IPS DF 19.7 (cell line): ENCODE measurements at places on chromosomes 5 and 9.

GRCh38 chr5:53399926-53400697 lies 80.3 kb upstream of the FST start:
- DNase-seq, result no peak

DNA sequence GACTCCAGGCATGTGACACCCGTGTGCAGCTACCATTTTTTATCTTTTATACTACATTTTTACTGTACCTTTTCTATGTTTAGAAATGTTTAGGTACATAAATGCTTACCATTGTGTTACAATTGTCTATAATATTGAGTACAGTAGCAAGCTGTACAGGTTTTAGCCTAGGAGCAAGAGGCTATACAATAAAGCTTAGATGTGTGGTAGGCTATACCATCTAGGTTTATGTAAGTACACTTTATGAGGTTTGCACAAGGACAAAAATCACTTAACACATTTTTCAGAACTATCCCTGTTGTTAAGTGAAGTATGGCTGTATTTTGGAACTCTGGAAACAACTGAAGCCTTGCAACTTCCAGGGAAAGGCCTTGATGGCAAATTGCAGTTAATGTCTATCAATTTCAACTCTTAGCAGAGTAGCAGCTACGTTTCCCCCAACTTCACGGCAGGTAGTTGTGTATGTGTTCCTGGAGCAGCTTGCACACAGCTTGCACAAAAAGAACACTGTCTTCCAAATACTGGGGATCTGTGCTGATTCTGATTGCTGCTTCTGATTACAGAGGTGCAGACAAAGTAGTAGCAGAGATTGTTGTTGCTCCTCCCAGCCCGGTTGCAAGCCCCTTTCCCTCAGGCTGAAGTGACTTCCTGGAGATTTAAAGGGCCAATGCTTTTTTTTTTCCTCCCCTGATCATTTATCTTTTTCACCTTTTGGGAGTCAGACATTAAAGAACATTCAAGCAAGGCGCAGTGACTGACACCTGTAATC lies 30.0 kb downstream of the SIL1 start:
- DNase-seq, result no peak

DNA sequence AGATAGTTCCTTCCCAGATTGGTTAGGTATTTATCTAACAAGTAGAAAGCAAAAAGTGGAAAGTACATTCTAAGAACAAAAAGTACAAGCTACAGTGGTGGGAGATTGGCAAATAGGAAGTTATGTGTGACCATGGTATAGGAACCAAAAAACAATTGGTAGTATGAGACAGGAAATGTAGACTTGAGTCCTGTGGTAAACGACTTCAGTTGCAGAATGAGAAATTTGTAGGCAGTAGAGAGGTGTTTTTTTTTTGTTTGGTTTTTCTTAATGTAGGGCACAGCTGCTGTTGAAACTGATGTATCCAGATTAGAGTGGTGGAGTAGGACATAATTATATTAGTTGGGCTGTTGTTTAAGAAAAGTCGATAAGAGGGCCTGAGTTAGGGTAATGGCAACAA lies 72.0 kb downstream of the CCNH start:
- DNase-seq, result no peak

DNA sequence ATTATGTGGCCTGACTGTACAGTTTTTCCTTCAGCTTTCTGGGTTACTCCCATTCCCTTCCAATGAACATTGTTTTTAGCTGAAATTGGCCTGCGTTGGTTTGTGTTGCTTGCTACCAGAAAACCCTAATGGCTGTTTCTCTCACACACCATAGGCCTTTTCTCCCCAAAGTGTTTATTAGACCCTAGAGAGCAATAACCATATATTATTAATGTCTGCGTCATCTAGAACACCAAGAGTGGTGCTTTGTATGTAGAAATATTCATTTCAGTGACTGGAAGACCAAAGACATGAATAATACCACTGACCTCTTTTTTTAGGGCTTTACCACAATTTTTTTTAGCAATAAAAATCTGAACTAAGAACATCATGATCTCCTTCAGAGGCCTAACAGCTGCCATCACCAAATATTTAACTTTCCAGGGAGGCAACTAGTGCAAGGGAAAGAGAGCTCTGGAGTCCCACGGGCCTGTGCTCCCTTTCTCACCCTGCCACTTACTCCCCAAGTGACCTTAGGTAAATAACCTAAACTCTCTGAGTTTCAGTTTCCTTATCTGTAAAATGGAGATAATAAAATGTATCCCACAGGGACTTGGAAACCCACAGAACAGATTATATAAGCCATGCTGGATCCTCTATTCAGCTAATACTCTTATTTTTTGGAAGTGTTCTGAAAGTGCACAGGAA lies 201.9 kb upstream of the ISL1 start:
- DNase-seq, result no peak

- DNase-seq, result no peak
Measured at GRCh38 chr5:170267431-170268152, 30.0 kb downstream of the LCP2 start.

DNA sequence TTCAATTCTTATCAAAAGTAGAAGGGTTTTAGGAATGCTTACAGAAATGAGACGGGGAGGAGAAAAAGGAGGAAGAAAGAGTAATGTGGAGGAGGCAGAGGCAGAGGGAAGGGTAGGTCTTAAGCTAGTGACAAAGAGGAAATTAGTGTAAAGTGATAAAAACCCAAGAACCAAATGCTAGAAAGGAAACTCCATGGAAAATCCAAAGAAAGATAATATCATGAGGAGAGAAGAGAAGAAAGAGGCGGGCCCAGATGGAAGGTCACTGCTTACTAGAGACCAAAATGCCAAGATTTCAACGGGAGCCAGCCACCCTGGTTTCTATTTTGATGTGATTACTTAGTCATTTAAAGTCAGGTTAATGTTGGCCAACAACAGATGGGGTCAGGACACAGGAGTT lies 68.6 kb upstream of the IL12B start:
- no peak for DNase-seq

- no peak for DNase-seq
Measured at GRCh38 chr9:4553951-4554381, 63.7 kb downstream of the SLC1A1 start.

- DNase-seq, result no peak
Measured at GRCh38 chr5:150163547-150164059, 3.0 kb upstream of the CDX1 start.

DNA sequence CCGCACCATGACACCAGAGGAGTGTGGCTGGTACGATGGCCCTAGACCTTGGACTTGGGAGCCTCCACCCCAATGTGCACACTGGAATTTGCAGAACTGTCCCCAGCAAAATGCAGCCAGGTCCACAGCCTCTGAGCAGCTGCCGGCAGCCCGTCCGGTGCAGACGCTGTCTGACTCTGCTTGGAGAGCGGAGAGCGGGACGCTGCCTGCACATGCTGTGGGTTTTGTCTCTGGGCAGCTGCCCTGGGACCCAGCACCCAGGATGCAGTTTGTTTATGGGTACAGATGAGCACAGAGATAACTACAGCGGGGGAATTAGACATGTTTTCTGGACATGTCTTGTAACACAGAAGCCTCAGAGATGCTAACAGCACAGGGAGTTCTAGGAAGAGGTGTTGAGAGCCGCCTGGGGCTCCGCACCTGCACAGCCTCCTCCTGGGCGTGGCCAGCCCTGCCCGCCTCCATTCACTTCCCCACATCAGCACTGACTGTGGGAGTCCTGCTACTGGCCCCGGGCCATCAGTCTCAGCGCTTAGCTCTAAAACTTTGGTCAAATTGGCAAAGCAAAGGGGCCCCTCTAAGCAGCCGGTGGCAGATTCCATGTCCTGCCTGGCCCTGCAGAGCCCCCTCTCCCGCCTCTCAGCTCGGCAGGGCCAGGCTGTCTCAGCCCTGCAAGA lies 159.6 kb downstream of the IRX2 start:
- no peak for DNase-seq

DNA sequence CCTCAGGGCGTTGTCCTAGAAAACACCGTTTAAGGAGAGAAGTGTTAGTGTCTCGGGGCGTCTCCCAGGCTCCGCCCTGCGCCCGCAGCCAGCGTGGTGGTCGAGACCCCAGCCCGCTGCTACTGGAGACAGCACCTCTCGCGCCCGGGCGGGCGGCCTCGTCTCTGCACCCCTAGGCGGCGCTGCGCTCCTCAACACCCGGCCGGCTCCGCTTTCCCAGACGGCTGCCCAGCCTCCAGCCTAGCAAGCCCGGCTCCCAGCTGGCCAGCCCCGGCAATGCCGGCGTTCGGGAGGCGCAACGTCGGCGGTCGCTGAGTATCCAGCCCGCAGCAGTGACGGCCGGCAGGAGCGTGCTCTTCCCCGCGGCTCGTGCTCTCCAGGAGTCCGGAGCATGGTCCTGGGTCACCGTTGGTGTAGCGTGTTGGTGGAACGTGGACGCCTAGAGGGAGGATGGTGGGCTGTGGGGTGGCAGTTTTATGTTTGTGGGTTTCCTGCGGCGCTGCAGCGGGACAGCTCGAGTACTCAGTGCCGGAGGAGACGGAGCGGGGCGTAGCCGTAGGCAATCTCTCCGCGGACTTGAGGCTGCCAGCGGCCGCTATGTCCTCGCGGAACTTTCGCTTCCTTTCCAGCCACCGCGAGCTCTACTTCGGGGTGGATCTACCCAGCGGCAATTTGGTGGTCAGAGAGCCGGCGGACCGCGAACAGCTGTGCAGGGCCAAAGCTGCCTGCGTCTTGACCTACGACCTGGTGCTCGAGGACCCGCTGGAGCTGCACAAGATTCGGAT lies 536 bp downstream of the PCDHAC1 start:
- peak; percentile 65 for DNase-seq

DNA sequence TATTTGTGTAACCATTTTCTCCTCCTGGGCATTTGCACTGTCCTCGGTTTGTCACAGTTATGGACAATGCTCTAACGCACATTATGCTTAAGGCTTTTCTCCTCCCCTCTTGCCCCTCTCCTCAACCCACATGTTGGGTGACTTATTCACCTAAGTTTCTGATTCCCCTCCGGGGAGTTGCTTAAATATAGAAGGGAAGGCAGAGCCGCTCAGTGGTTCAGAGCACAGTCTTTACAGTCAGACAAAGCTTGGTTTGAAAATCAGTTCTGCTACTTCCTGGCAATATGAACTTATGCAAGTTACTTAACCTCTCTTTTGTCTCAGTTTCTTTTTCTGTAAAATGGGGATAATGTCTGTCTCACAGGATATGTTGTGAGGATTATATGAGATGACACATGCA lies 41.2 kb upstream of the SPRY4 start:
- DNase-seq, result no peak

- no peak for DNase-seq
Measured at GRCh38 chr5:93519740-93520139, 61.3 kb downstream of the NR2F1-AS1 start.

- DNase-seq, result no peak
Measured at GRCh38 chr5:105840800-105841199, 1829.9 kb downstream of the EFNA5 start.

- no peak for DNase-seq
Measured at GRCh38 chr9:100229561-100229960, 123.2 kb downstream of the TEX10 start.

DNA sequence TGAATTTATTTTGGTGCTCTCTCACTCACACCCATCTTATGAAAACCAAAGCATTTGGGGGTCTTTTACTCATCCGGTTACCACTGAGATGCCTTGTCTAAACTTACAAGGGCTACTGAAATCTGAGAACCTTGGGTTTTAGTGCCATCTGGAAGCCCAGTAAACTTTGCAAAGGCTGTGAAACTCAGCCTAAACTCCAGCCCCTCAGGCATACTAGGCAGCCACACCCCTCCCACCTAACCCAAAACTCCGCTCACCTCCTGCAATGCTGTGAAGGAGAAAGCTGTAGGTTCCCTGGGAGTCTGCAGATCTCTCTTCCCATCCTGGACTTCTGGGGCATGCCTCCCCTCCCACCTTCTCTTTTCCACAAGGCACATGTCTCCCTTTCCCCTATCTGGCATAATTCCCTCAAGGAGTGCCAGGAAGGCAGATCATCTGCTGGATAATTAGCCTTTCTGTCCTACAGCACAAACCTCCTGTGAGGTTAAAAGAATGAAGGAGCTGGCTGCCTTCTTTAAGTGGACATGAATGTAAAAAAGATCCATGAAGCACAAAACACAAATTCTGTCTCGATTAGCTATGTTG lies 71.5 kb upstream of the ANXA1 start:
- peak; percentile 7 for DNase-seq

DNA sequence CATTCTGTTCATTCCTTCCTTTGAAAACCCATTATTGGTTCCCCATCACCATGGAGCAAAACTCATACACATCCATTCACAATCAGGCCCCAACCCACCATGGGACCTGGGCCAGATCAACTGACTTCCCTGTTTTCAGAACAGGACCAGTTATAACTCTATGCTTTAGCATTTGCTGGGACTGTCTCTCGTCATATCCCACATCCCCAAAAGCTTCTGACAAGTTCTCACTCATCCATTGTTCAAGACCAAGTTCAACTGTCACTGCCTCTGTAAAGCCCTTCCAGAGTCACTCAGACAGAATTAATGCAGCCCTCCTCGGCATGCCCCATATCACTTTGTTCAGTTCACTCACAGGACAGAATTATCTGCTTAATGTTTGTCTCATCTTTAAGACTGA lies 4.0 kb downstream of the FAM169A start:
- no peak for DNase-seq

- DNase-seq, result no peak
Measured at GRCh38 chr5:95543017-95543705, 11.6 kb downstream of the SKIC3 start.

- DNase-seq, result no peak
Measured at GRCh38 chr9:95249986-95250385, 67.5 kb downstream of the FANCC start.

GRCh38 chr5:111308951-111309350 lies 84.8 kb downstream of the CAMK4 start:
- peak; percentile 17 for DNase-seq

GRCh38 chr9:128762671-128763449 lies 8.9 kb downstream of the ZER1 start:
- no peak for DNase-seq

- no peak for DNase-seq
Measured at GRCh38 chr5:36252722-36253365, 11.1 kb upstream of the NADK2 start.

GRCh38 chr9:89889865-89890264 lies 285.1 kb downstream of the GADD45G start:
- no peak for DNase-seq

DNA sequence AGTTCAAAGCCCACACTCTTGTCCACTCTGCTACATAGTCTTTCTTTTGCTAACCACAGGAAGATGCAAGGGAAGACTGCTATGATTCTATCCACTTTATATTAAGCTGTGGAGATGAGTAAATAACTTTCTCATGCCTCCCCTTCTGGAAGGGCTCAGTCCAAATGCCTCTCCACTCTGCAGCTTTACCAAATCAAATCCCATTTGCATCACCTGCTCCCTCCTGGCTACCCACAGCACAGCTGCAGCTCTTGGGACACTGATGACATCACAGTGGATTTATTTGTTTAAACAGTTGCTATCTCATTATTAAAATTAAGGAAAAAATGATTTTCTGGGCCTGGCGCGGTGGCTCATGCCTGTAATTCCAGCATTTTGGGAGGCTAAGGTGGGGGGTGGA lies 1544.9 kb upstream of the WWC1 start:
- DNase-seq, result no peak
